ENCODE measurements at places on chromosomes 2 and 18.

- DNase-seq: peak; percentile 43
Measured at GRCh38 chr18:58578321-58578720, 50.6 kb downstream of the ALPK2 start.

DNA sequence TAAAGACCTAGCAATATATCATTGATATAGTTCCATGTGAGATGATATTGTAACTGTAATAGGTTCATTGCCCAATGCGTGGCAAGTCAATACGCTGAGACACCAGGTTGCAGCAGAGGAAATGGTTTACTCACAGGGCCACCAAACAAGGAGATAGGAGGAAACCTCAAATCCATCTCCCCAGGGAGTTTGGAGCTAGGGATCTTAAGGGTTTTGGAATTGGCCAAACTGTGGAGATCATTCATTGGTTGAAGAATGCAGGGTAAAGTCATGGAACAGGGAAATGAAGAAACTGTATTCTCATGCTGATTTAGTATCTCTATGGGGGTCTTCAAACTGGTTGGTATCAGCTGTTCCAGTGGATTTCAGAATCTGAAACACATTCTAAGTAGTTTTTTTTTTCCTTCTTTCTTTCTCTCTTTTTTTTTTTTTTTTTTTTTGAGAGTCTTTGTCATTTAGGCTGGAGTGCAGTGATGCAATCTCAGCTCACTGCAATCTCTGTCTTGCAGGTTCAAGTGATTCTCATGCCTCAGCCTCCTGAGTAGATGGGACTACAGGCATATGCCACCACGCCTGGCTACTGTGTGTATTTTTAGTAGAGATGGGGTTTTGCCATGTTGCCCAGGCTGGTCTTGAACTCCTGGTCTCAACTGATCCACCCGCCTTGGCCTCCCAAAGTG lies 30.7 kb upstream of the PPM1B start:
- DNase-seq: peak; percentile 25

- DNase-seq: no peak
Measured at GRCh38 chr18:61132031-61132430, 201.2 kb upstream of the CDH20 start.

DNA sequence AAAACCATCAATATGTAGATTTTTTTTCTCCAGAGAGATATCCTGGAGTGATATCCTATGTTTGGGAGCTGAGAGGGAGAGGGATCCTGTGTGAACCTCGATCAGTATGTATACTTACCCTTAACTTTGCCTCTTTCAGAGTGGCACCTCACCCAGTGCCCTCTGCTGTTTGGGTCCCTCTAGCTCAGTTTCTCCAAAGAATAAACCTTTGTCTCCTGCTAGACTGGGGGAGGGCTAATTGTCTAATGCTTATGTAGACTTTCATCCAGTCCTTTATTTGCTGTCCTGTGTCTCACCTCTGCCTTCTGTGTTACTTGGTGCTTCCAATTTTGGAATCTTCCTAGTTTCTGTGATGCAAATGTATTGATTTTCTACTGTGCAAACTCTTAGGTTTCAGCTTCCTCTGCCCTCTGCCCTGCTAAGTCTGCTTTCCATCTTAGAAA lies 48.4 kb downstream of the MTX2 start:
- no peak for DNase-seq

- DNase-seq: no peak
Measured at GRCh38 chr2:165787334-165787733, 6.7 kb downstream of the GALNT3 start.

DNA sequence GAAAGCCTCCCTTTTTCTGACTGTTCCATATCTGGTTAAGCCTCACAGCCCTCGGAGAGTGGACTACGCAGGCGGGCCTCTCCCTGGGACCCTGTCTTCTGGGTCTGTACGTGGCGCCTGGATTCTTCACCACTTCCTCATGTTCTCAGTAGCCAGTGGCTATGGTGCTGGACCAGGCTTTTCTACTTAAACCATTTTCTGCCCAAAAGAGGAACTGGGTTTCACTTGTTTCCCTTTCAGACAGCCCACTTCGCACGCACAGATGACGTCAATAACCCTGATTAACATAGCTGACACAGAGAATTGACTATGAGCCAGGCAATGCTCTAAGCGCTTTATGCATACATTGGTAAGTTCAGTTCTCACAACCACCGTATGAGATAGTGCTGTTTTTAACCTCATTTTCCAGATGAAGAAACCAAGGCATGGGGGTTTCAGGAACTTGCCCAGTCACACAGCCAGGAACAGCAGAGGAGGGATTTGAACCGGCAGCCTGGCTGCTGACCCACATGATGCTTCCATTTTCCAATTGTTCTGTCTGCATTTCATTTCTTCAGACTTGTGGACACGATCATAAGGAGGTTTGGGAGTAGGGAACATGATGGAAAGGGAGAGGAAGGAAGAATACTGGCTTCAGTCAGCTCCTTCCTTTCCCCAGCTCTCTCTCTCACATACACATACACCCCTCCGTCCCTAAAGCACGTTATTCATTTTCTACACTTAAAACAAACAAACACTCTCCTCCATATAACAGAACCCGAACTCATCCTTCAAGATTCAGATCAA lies 41.7 kb downstream of the MYOM1 start:
- no peak for DNase-seq

GRCh38 chr2:2812117-2812516 lies 481.0 kb upstream of the MYT1L start:
- DNase-seq: no peak

- DNase-seq: no peak
Measured at GRCh38 chr2:177816766-177817165, 255.8 kb downstream of the PDE11A start.

- no peak for DNase-seq
Measured at GRCh38 chr2:68861330-68861729, 9.9 kb downstream of the BMP10 start.

GRCh38 chr2:184294831-184295230 lies 303.5 kb upstream of the ZNF804A start:
- no peak for DNase-seq

- DNase-seq: no peak
Measured at GRCh38 chr2:144054911-144055310, 465.0 kb downstream of the ZEB2 start.

GRCh38 chr18:22847392-22847791 lies 85.7 kb upstream of the RBBP8 start:
- no peak for DNase-seq

- DNase-seq: no peak
Measured at GRCh38 chr2:221810650-221811049, 238.5 kb upstream of the EPHA4 start.

DNA sequence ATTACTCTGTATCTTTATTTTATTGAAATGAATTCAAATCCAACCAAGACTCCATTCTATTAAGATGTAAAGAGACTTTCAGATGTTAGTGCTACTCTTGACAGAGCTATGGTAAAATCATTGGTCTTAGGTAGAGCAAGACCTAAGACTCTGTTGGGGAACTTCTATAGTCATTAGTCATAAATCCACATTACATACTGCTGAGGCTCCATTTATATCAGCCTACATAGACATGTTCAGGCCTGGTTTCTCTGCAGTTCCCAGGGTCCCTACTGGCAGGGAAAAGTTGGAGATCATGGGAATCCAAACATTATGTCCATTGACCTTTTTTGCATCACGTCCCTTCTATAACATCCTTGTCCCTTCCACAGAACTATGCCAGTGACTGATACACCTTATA lies 580.4 kb upstream of the ZEB2 start:
- no peak for DNase-seq

DNA sequence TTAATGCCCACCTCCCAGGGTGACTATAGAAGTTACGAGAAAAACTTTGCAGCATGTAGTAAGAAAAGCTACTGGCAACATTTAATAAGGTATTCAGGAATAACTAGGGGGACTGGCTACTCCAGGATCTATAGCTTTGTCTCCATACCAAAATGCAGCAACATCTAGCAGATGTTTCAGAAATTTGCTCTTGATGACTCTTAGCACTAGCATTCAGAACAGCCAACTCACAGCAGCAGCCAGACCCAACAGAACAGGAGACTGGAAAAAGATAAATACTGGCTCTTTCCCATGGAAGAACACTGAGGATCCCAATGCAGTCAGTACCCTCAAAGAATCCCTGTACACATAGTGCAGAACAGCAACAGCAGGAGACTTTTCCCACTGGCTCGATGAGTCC lies 105.0 kb downstream of the PRKRA start:
- DNase-seq: peak; percentile 14

DNA sequence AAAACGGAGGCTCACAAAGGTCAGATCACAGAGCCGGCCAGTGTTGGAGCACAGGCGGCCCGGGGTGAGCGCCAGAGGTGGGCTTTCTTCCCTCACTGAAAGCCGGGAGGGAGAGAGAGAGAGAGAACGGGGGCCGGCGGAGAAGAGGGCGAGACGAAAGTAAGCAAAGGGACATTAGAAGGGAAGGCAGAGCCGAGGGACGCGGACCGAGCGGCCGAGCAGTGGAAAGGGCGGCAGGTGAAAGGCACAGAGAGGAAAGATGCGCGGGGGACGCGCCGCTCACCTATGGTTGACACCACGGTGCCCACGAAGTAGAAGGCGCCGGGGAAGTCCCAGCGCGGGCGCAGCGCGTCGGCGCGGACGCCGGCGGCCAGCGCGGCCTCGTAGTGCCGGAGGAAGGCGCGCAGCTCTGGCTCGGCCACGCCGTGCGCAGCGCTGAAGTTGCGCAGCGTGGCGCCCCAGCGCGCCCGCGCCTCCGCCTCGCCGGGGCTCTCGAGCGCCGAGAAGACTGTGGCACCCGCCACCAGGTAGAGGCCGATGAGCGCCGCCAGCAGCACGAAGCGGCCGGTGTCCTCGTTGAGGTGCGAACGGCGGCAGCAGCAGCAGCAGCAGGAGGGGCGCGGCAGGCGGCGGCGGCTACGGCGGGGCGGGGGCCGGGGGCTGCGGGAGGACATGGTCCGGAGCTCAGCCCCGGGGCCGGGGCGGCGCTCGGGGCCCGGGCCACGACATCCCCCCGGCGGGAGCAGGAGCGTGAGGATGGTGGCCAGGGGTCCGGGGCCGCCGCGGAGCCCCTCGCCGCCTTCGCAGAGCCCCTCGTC lies 166.9 kb downstream of the MSH2 start:
- peak; percentile 6 for DNase-seq

DNA sequence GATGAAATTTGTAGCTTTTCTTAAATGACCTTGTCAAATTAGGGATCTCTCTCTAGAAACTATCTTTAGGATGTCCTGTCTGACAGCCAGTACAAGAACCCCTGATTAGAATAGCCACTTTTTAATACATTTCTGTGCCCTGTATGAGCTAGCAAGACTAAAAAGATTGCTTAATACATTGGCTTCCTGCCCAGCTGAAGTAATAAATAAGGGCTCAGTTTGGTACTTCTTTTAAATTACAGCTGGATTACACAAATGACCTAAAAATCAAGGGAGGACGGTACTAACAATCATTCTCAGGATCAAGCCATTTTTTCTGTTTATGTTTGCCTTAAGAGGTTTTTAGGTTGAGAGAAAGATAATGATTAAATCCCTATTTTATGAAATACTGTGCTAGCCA lies 11.6 kb upstream of the OLA1 start:
- peak; percentile 90 for DNase-seq

GRCh38 chr2:102224824-102225739 lies 38.3 kb downstream of the IL1RL2 start:
- no peak for DNase-seq

- DNase-seq: no peak
Measured at GRCh38 chr18:79071503-79072210, 2.5 kb downstream of the ATP9B start.

GRCh38 chr2:201938156-201938775 lies 95.4 kb upstream of the FZD7 start:
- DNase-seq: peak; percentile 19

Data from fibroblast of mammary gland (primary cell).